Left renal pelvis (tissue), 4 donors: ENCODE measurements at places on chromosomes 11 and 22. TPM values are rescaled to one million over a fixed set of nuclear protein-coding genes. Genes with fewer than 3 reads are reported as not detected.

SEPTIN5 gene
- polyA plus RNA-seq = 34.0 TPM

- no peak for DNase-seq
These were observed 113.6 kb downstream of the DYNC2H1 start for GRCh38 chr11:103222806-103223205.

GRCh38 chr11:35549787-35550186 is 24.4 kb upstream of the PAMR1 start:
- no peak for DNase-seq

DNA sequence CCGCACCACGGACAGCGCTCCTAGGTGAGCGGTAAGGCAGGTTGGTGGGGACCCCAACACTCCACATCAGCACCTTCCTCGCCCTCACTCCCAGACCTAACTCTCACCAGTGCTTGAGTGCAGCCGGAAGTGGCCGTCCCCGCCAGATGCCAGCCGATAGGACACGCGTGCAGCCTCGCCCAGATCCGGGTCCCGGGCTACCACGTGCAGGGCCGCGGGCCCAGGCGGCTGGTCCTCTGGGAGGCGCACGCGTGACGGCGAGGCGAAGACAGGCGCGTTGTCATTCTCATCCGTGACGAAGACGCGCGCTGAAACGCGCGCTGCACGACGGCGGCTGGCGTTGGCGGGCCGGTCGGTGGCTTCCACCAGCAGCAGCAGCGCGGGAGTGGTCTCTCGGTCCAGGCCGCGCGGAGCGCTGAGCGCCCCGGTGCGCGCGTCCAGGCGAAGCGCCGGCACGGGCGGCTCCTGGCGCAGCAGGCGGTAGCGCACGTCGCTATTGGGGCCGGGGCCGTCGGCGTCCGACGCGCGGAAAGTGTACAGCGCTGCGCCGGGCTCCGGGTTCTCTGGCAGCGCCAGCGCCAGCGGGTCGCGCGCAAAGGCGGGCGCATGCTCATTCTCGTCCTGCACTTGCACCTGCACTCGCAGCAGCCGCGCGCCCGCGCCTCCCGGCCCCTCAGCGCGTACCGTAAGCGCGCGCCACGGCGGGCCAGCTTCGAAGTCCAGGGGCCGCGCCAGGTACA is 10.8 kb upstream of the TPP1 start:
- DNase-seq = no peak

- no peak for DNase-seq
These were observed 53.2 kb upstream of the BID start for GRCh38 chr22:17827466-17827865.

GPHA2 gene
- polyA plus RNA-seq = 1.6 TPM

KCNE3 gene
- polyA plus RNA-seq = 31.3 TPM

- DNase-seq = no peak
These were observed 32.3 kb downstream of the ARHGAP42 start for GRCh38 chr11:100719362-100719761.

GRCh38 chr11:128469220-128469619 is 118.1 kb downstream of the ETS1 start:
- DNase-seq = no peak

PTPRJ gene
- polyA plus RNA-seq = 23.7 TPM

DNA sequence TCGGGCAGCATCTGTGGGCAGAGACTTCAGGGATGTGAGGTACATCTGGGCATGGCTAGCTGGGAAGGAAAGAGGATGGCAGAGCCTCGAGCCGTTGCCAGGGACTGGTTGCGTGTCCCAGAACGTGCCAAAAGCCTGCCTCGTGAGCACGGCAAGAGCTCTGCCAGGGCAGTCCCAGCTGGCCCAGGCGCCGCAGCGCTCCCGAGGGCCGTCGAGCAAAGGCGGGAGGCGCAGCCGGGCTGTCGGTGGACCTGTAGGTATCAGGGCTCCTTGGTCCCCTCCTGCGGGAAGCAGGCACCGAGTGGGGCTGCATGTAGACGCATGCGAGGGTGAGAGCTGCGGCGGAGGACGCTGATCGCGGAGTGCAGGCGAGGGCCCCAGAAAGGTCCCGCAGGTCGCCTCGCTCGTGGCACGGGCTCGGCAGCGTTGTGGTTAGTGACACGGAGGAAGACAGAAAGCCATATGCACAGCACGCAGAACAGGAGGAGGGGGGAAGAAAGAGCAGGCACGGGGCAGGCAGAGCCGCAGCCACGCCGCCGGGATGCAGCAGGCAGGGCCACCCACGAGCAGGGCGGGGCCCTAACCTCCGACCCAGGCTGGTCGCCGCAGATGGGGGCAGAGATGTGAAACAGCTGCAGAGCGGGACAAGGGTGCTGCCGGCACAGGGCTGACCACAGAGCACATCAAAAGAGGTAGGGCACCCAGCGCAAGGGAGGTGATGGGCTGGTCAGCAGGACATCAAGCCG is 18.0 kb downstream of the LSP1 start:
- DNase-seq = no peak

- no peak for DNase-seq
These were observed 3.3 kb upstream of the KMT5B start for GRCh38 chr11:68216171-68216938.

GRCh38 chr11:71114124-71114851 is 138.1 kb downstream of the SHANK2 start:
- no peak for DNase-seq

C11orf42 gene
- polyA plus RNA-seq = 2.3 TPM

RIC3 gene
- polyA plus RNA-seq = 18.1 TPM

- peak; percentile 59 for DNase-seq
These were observed 42.5 kb downstream of the LARGE2 start for GRCh38 chr11:45964911-45965389.

DNA sequence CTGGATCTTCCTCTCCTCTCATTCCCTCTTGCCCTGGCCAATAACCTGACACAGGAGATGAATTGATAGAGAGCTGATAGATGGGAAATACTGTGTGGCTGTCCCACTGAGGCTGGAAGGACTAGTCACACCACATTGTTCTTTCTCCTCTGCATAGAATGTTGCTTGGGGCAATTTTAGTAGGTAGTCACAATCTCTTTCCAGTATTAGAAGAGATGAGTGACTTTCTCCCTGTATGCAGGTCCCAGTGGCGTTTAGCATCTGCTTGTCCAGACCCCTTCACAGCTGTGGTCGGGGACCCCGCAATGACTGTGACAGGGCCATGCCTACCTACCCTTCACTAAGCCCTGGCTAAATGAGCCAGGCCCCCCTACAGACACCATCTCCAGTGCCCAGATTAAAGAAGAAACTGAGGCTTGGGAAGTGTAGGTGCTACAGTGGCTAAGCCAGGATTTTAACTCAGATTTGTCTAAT is 24.0 kb upstream of the P2RY2 start:
- no peak for DNase-seq

GRCh38 chr11:66562907-66563583 is 5.4 kb downstream of the CTSF start:
- DNase-seq = no peak

DNA sequence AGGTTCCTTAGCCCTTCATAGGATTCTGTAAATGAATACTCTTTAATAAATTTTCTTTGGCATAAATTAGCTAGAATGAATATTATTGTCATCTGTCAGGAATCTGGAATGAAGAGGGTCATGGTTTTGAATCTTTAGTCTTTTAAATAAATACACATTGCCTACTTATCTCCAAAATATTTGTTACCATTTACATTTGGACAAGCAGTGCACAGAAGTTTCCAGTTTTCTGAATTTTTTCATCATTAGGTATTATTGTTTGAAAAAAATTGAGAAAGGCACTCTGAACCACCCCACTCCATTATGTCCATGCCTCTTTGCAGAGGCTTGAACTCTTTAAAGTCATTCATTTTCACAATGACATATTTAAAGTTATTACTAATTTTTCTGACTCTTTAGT is 549.0 kb upstream of the LUZP2 start:
- DNase-seq = no peak

DNA sequence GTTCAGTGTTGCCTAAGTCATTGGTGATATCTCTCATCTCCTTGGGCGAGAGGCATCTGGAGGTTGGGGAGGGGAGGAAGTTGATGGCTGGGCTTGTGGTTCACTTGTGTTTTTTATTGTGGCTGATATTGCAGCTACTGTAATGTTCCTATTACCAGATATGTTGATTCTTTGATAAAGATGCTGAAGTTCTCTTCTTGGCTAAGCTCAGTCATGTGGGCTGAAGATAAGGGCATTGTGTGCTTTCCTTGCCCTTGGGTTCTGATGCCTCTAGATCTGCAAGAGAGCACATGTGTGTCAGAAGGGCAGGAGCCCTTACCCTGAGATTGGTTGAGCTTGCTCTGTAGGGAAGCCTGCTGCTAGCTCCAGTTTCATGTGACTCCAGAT is 12.0 kb downstream of the STX3 start:
- no peak for DNase-seq

- no peak for DNase-seq
These were observed 280.7 kb upstream of the CADM1 start for GRCh38 chr11:115784796-115785521.

DNA sequence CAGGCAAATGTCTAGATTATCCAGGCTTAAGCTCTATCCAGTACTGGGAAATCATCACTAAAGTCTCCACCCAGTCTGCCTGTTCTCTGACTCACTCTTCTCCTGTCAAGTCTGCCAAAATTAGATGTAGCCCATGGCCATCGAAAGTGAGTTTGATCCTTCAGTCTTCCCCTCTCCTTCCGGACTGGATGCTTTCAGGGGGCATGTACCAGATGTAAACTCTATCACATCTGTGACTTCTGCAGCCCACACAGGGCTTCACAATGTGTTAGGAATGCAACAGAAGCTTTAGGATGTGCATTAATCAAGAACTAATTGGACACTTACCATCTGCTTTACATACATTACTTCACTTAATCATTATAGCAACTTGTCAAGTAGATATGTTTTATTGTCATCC is 12.3 kb downstream of the ME3 start:
- no peak for DNase-seq

- DNase-seq = no peak
These were observed 108.4 kb upstream of the CSNK2A3 start for GRCh38 chr11:11461473-11461872.

MCHR1 gene
- polyA plus RNA-seq = 0.18 TPM

- DNase-seq = peak; percentile 56
These were observed 10.7 kb upstream of the CTSF start for GRCh38 chr11:66579017-66579606.

DNA sequence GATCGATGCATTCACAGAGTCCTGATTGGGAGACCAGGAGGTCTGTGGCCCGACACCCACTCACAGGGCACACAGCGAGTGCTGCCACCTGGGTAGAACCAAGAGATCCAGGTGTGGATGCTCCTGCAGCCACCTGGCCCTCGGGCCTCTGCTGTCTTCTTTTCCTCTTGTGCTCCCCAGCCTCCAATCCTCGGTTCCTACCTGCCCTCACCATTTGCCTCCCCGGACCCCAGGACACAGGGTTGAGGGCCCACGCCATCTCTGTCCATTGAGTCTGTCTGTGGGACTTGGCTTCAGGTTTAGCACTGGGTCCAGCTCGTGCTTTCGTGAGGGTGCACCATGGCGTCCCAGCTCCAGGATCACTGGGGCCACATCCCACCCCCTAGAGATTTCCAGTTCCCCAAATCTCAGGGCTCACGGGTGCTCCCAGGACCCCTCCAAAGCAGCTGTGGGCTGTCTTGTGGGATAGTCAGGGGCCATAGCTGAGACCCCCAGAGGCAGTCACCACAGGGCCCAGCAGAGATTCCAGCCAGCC is 591.1 kb downstream of the BRD1 start:
- no peak for DNase-seq

LRRC10B gene
- 1.4 TPM for polyA plus RNA-seq

DNA sequence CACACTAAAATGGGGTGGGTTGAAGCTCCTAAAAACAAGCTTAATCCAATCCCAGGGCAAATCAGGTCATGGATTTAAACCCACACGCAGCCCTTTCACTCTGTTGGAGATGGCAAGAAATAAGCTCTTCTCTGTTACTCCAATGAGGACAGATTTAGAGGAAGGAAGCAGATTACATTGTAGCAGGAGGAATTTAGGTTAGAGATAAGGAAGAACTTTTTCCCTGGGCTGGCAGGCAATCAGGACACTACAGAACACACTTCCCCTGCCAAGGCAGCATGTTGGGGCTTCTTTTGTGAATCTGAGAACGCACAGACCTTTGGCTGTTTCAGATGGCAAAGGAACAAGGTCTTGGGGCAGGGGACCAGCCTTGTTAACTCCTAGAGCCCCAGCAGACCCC is 46.2 kb downstream of the C11orf58 start:
- no peak for DNase-seq

- no peak for DNase-seq
These were observed 143.0 kb upstream of the SORL1-AS1 start for GRCh38 chr11:121595717-121596161.

DNA sequence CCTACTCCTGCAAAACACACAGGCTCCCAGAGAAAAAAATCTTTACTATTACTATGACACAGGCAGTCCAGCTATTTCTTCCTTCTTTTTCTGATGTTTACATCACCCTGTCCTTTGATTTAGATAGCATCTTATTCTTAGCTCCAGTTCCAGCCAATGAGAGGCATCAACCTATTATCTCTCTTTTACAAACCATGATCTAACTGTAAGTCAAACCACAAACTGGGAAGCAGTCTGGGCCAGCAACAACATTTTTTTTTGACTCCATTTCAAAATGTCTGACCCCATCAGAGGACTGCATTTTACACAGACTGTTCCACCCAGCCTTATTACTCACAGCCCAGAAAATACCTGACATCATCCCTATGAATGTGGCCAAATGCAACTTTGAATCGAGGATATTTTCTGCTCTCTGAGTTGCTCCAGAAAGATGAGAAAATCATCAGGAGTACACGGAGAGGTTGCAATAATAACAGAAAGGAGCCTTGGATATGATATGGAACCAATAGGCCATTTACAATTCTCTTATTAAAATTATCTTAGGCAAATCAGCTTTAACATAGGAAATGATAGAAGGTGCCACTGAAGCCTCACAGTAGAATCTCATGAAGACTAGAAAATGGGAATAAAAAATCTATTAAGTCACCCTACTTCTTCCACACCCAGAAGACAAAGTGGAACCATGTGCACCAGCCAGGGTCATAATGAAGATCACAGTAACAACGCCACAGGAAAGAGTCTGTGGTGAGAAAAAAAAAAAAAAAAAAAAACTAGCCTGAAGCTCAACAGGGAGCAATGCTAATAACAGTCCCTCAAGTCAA is 21.2 kb downstream of the TBRG1 start:
- no peak for DNase-seq

SLC22A25 gene
- 0.06 TPM for polyA plus RNA-seq

PKNOX2 gene
- 13.6 TPM for polyA plus RNA-seq

DNA sequence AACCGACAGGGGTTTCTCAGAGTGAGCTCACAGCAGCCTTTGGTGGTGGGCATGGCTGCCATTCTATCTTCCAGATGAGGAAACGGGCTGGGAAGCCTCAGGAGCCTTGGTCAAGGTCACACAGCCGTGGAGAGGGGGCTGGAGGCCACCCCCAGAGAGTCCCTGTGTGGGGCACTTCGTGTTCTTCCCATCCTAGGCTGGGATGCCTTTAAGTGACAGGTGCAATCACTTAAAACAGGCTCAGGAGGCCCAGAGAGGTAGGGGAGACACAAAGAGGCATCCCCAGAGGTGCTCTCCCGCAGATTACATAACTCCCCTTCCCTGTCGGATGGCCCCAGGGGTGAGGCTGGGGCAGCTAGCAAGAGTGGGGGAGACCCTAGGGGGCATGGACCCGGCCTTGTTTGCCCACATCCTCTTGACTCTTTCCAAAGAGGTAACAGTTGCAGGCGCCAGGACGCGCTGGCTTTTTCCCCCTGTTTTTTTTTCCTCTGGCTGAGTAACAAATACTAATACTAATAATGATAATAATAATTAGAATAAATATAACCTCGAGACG is 17.5 kb upstream of the SHISAL1 start:
- DNase-seq = no peak
